ENCODE measurements at places on chromosomes 6 and 20. TPM values are rescaled to one million over a fixed set of nuclear protein-coding genes. Genes with fewer than 3 reads are reported as not detected.

SIRPD gene
- not detected for total RNA-seq

MAPK13 gene
- 0.87 TPM for total RNA-seq

MOXD1 gene
- total RNA-seq, result 3.5 TPM

WFDC10B gene
- not detected for total RNA-seq

All from left ventricle myocardium superior (tissue), 1 donor.